ENCODE measurements at places on chromosomes 7 and 10. TPM values are rescaled to one million over a fixed set of nuclear protein-coding genes. Genes with fewer than 3 reads are reported as not detected.

TEX36 gene
- not detected for total RNA-seq

NKX6-2 gene
- not detected for total RNA-seq

- DNase-seq = no peak
Observed at GRCh38 chr7:124785994-124786393, 20.4 kb upstream of the GPR37 start.

C7orf33 gene
- not detected for total RNA-seq

GRCh38 chr10:18343573-18343972 lies 203.3 kb downstream of the CACNB2 start:
- no peak for DNase-seq

DNA sequence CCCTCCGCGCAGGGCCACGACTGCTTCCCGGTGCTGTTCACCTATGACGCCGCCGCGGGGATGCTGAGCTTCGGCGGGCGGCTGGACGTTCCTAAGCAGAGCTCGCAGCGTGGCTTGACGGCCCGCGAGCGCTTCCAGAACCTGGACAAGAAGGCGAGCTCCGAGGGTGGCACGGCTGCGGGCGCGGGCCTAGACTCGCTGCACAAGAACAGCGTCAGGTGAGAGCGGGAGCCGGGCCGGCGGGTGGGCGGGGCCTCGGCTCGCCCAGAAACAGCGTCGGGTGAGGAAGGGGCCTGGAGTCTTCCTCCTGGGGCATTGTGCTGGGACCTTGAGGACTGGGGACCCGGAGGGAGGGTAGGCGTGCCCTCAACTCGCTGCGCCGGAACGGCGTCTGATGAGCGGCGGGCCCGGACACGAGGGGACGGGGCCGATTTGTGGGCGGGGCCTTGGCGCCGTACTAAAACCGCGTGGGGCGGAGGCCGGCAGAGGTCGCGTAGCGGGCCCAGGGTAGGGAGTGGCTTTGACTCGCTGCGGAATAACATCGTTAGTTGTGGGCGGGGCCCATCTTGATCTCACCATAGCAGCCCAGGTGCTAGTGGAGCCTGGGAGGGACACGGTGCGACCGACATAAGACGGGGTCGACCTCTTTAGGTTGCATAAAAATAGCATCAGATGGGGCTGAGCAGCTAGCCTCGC lies 15.6 kb downstream of the PDAP1 start:
- DNase-seq = peak; percentile 66

- DNase-seq = no peak
Observed at GRCh38 chr7:110940756-110941155, 150.2 kb upstream of the LRRN3 start.

COL17A1 gene
- 0.15 TPM for total RNA-seq

- no peak for DNase-seq
Observed at GRCh38 chr10:102729029-102730026, 14.4 kb upstream of the WBP1L start.

CHRM2 gene
- not detected for total RNA-seq

HPSE2 gene
- not detected for total RNA-seq

DNA sequence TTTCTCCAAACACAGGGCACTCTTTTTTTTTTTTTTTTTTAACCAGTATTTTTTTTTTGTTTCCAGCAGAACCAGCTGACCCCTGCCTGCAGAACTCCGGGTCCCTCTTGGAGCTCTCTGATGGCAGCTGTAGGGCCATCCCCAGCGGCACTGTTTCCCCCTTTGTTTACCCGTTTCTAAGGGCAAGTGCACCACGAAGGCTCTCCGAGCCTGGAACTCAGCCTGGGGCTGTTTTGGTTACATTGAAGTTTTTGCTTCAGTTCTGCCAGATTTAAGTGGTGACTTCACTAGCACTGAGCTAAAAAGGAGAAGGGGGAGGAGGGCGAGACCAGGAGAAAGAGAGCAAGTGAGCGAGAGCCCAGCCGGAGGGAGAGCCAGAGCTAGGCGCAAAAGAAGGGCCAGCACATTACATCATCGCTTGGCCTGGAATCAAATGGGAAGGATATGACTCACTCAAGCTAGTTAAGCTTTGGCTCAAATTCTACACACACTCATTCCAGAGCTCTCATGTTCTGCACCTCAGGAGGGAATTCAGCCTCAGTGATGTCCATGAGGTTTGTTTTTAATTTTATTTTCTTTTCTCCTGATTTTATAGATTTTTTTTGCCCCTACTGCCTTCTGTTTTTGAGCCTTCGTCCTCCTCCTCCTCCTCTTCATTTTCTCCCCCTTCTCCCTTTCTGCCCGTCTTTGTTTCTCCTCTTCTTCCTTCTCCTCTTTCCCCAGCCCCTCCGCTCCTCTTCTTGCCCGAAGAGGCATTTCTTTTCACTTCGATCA lies 272.3 kb downstream of the TRIL start:
- DNase-seq = no peak

GDF2 gene
- not detected for total RNA-seq

DNA sequence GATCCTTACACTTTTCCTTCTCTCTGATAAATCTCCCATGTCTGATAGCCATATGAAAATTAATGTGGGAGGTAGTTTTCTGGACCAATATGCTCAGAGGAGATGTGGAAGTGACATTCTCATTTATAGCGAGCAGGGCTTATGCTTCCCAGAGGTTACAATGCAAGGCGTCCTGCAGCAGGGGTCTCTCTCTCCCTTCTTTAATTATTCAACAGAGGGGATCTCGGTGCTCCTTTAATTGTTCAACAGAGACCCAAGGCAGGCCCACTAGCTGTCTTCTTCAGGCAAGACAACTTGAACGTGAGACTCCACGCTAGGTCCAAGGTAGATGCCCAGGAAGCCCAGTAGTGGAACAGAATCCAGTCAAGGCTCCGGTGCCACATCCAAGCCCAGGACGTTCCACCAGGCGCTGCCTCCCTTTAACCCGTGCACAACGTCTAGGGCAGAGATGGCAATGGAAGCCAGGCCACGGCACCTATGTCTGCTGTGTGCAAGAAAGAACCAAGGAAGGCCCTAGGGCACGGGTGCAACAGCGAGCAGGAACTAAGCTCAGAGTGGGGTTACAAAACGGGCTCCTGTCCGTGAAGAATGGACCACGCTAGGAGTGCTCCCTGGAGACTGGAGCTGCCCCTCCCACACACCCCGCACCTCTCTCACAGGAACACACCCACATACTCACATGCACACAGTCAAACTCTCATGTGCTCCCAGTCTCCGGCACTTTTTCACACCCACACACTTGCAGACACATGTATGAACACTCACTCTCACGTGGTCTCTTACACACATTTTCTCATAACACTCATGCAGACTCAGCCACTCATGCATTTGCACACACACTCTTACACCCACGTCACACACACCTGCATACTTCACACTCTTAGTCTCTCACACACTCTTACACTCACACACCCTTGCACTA lies 230.4 kb downstream of the TNS3 start:
- peak; percentile 6 for DNase-seq

DNA sequence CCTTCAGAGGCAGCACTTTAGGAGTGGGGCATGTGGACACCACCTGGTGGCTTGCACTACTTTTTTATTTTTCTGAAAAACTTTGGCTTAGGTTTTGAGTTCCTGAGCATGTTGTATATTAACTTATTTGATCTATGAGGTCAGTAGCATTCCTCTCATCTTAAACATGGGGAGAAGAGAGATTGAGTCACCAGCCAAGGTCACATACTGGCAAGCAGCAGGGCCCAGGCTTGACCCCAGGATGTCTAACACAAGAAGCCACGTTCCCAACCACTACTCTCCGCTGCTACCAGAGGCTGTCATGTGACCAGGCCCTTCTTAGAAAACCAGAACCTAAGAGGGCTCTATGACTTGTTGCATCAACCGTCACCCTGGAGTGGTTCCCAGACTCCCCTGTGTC lies 210.3 kb upstream of the GPR26 start:
- DNase-seq = no peak

- DNase-seq = no peak
Observed at GRCh38 chr10:87942884-87943527, 79.6 kb downstream of the PTEN start.

- peak; percentile 80 for DNase-seq
Observed at GRCh38 chr10:88901206-88901983, 21.4 kb downstream of the STAMBPL1 start.

GRCh38 chr7:1041551-1042491 lies 2.5 kb upstream of the GPR146 start:
- no peak for DNase-seq

ELFN1 gene
- not detected for total RNA-seq

DNA sequence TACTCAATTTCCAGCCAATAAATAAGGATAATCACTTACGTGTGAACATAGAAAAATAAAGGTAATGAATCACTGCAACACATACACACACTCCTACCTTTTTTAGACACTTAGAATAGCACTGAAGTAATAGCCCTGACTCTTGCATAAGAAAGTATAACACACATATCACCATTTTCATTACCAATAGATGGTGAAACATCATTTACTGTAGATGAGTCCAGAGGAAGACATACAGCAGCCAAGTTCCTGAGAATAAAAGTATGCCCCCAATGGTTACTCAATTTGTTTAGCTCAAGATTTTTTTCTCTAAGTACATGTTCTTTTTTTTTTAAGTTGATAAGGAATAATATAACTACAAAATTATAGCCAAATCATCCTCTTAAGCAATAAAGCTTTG lies 316.3 kb downstream of the PARD3 start:
- no peak for DNase-seq

- DNase-seq = no peak
Observed at GRCh38 chr7:10720042-10720441, 253.6 kb upstream of the PHF14 start.

GRCh38 chr10:42781893-42782445 lies 626 bp upstream of the BMS1 start:
- DNase-seq = no peak

- no peak for DNase-seq
Observed at GRCh38 chr7:28588602-28589001, 176.3 kb downstream of the CREB5 start.

- DNase-seq = no peak
Observed at GRCh38 chr10:88411772-88412349, 171.3 kb downstream of the RNLS start.

ITIH5 gene
- total RNA-seq = not detected

GRCh38 chr10:33155720-33156638 lies 178.5 kb downstream of the NRP1 start:
- peak; percentile 79 for DNase-seq

DNA sequence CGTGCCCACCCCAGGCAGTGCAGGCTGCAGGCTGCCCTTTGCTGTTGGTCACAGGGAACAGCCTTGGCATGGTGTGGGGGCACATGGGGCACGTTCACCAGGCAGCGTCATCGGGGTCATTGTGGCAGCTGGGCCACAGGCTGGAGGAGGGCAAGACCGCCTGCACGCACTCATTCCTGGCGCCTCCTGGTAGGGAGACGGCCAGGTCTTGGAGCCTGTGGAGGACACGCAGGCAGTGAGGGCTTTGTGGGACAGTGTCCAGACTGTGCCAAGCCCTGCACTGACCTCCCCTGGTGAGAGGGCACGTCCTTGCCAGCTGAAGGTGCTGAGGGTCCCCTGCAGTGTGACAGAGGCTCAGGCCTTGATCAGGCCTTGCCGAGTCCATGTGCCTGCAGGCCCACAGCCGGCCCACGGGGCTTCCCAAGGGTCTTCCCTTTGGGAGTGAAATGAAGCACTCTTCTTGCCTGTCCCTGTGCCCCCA lies 76.4 kb downstream of the NKX6-2 start:
- DNase-seq = no peak

GRCh38 chr10:110802090-110802489 lies 69.6 kb upstream of the PDCD4 start:
- DNase-seq = no peak

RAPGEF5 gene
- 120 TPM for total RNA-seq

Measured in OCI-LY7 (cell line).